Stimulated activated CD4-positive, alpha-beta T cell treated with anti-CD3 and anti-CD28 coated beads, Interleukin-4, amount 100 ng/mL, for 24 hours (primary cell): ENCODE measurements at places on chromosomes 7 and 10.

DNA sequence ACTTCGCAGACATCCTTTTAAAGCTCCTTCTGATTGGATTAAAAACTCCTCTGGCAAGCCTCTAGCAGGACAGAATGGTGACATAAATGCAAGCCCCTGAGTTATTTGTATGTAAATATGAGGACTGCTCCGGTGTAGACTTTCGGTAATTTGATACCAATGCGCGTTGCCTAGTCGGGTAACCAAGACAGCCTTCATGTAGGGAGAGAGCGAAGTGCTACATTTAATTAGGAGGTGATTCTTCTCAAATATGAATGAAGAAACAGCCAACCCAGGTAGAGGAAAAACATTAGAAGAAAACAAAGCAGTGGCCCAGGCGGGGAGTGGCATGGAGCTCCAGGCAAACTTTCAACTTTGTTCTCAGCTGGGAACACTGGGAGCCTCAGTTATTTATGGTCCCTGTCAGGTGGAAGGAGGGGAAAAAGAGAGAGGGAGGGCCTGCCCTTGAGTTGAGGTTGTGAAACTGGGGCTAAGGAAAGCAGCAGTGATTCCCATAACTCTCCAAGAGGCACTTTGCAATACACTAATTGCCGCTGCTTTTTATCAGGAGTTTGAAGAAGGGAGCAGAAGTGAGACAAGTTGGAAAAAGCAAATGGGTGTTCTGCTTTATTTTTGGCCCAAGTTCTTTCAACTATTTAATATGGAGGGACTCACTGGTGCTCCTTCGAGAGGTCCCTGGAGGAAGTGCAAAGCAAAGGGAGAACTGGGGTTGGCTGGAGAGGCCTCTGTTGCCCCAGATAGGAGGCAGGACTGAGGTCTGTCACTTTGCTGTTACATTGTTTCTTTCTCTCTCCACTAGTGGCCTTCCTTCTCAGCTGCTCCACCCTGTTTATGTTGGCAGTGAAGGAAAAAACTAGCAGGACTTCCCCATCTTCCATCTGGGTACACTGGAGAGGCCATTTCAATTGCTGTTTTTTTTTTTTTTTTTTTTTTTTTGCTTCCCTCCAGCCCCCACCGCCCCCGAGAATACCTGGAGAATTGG lies 234.6 kb upstream of the CCDC6 start:
- DNase-seq = no peak

DNA sequence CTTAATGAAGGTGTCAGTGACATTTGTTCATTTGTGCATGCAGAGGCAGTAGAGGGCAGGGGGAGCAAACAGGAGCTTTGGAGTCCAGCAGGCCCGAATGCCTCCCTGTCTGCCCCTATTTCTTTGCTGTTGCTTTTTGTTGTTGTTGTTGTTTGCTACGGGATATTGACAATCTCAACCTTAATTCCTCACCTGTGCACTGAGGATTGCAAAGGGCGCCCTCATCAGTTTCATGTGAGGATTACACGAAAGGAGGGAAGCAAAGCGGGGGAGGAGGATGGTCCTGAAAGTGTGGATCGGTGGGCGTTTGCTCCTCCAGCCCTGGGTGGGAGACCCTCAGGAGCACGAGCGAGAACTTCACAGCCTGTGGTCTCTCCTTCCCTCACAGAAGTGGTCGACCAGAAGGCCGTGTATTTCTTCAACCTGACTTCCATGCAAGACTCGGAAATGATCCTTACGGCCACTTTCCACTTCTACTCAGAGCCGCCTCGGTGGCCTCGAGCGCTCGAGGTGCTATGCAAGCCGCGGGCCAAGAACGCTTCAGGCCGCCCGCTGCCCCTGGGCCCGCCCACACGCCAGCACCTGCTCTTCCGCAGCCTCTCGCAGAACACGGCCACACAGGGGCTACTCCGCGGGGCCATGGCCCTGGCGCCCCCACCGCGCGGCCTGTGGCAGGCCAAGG lies 9.6 kb downstream of the GDF10 start:
- DNase-seq = no peak

DNA sequence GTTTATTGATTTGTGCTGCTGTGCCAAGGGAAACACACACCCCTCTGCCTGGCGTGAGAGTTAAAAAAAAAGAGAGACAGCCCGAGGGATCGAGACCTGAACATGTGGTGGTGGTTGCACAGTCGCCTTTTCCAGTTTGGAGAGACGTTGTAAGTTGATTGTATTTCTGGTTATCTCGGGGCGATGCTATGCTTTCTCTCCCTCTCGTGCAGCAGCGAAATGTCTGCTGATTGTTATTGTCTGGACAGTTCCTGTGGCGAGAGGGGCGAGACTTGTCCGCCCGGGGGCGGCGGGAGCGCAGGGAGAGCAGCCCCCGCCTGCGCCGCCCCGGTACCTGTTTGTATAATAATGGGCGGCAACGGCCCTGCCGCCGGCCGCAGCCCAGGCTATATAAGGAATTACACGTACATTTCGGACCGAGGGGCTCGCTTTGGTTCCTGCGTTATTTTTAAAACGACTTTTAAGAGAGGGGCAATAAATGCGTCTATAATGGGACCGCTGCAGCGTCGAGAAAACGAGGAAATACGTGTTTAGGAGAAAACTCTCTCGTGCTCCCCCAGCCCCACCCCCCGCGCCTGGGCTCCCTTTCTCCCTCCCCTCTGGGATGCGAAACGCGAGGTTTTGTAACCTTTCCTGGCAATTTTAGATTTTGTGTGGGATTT lies 1.7 kb downstream of the ZEB1 start:
- no peak for DNase-seq

GRCh38 chr7:142901426-142902259 lies 16.1 kb upstream of the TRPV6 start:
- no peak for DNase-seq

DNA sequence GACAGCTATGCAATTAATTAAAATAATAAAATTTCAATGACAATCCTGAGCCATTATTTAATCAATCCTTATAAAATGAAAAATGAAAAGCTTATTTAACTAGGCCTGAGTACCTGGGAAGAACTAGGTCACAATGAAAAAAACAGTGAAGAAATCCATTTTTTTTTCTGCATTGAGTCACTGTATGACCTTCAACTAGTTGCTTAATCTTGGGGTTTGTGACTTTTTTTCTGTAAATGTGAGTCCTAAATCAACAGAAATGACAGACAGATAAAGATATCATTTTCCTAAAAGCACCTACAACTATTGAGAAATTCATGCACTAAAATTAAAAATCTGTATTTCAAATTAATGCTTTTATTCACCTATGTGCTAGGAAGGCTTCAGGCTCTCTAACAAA lies 96.8 kb downstream of the TMEM26 start:
- DNase-seq = no peak

DNA sequence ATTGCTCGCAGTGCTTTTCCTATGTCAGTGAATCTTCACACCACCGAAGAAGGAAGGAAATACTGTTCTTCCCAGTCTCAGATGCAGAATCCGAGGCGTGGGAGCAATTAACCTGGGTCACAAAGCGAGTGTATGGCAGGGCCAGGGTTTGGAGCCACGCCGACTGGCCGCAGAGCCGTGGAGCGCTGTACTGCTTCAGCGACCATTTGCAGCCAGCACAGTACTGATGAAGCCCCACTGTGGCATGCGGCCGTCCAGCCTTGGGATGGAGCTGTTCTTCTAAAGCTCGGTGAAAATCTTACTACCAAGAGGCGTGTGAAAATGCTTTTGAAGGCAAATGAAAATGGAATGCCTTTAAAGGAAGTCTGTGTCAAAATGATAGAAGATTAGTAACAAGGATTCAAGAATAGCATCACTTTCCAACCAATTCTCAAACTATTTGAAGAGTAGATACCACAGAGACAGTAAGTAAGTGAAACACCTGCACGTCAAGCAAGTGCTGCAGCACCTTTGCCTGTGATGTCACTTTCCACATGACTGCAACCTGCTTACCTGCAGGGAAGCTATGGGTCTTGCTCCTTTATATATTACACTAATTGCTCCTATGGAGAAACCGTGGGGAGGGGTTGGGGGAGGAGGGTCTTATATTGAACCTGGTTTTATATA lies 4.9 kb downstream of the PPP2R2D start:
- no peak for DNase-seq

GRCh38 chr10:129116371-129116770 lies 350.7 kb upstream of the MGMT start:
- no peak for DNase-seq

DNA sequence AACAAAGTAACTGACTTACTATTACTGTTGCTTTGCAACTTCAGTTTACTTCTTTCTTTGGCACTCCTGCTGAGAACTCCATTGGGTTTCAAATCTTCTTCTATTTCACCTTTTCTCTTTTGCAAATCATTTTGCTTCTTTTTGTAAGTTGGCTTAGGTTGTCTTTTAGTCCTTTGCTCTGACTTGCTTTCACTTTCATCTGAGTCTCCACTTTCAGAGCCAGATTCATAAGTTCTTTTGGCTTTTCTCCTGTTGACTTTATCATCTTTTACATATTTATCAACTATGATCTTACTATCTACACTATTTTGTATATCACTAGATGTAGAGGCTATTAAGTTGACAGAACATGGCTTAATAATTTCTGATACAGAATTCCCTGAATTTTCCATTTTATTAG lies 73.4 kb downstream of the NRBF2 start:
- no peak for DNase-seq

DNA sequence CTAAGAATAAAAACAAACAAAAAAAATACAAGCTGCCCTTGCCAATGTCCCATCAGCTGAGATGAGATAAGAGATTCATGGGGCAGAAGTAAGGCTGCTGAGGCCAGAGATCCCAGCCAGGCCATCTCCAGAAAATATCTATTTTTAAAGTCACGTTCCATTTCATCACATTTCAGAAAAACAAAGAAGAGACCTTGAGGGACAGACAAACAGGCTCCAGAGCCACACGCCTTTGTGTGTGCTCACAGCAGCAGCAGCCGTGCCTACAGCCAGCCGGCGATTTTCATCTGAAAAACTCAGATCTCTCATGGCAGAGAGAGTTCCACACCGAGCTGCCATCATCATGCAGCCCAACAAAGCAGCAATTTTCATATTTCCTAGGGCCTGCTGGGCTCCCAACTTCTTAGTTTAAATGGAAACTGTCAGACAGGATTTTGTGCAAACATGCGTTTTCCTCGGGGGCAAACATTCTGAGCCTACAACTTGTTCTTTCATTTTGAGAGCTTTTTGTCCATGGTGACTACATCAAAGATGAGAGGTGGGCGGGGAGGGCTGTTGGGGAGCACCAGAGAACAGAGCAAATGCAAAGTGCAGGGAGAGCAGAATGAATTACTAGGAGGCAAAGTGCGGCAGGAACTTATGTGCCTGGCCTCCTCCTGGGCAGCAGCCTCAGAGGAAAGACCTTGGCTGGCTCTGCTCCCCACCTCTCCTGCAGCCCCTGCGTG lies 38.8 kb downstream of the DLG5 start:
- DNase-seq = no peak

DNA sequence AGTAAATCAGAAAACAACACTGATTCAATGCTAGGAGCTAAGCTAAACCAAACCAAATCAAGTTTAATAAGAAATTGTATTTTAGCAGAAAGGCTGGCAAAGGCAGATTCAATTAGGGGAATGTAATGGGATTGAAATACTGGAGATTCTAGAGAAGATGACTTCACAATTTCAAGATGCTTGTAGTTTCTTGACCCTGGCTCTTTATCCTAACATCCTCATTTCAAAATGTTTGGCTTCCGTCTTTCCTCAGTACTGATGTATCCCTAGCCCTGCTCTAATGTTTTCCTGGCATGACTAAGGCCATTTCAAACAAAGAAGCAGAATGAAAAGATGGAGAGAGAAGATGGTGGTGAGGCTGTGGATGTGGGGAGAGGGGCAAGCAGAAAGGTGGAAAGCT lies 2.7 kb upstream of the JCAD start:
- DNase-seq = no peak

DNA sequence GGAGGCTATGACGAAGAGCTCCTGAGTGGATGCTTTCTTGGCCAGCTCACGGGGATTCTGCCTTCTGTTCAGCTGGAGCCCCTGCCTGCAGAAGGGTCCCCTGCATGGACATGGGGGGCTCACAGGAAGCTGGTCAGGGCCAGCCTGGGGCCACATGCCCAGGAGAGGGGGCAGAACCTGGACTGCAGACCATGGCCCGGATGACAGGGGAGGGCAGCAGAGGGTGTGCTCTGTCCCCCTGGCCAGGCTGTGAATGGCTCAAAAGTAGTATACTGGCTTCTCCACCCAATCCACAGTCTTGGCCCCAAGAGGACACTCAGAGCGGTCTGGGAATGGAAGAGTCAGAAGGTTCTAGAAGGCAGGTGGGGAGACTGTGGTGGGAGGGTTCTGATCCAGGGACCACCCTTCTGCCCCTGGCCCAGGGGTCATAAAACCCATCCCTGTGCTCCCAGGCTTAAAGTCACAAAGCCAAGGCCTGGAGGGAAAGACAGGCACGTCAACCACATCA lies 40.3 kb downstream of the PPIF start:
- DNase-seq = no peak

- DNase-seq = no peak
Observed at GRCh38 chr7:12032146-12032545, 178.9 kb upstream of the TMEM106B start.

DNA sequence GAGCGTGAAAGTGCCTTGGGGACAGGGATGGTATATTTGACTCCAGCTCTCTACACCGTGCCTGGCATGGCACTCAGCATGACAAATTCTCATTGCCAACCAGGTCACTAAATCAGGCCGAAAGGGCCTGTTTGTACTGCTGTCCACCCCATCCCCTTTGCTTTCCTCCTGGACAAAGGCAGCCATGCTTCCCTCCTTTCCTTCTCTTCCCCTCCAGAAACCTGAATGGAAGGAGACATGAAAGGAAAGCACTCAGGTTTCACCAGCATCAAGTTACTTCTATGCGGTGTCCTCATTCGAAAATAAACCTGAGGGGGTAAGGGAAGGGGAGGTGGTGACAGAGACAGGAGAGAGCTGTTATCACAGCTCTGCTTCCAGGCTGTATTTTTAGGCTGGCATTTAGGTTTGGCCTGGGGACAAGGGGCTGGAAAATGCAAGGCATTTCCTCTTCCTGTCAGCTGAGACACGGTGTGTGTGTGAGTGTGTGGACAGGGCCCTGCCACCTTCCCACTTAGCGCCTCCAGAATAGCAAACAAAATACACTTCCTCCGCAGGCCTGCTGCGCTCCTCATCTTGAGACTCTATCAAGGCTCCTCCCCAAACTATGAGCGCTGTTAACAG lies 79.9 kb upstream of the COL13A1 start:
- DNase-seq = no peak

- DNase-seq = no peak
Observed at GRCh38 chr10:117747636-117748035, 205.1 kb downstream of the EMX2 start.

GRCh38 chr7:132840199-132840598 lies 241.7 kb downstream of the CHCHD3 start:
- DNase-seq = no peak

DNA sequence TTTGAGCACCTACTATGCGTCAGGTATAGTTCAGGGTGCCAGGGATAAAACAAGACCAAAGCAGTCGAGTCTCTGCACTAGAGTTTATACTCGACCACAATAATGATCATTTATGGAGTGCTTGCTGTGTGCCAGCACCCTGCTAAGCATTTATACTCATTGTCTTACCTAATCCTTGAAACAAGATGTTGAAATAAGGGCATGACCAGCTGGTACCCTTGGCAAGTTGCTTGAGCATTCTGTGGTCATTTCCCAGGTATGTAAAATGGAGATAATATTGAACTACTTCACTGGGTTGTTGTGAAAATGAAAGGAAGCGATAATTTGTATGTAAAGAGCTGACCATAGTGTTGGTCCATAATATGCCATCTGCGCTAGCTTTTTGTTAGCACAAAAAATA lies 185.4 kb downstream of the CYP26A1 start:
- DNase-seq = no peak
